ENCODE measurements at places on chromosomes 11 and 22.

DNA sequence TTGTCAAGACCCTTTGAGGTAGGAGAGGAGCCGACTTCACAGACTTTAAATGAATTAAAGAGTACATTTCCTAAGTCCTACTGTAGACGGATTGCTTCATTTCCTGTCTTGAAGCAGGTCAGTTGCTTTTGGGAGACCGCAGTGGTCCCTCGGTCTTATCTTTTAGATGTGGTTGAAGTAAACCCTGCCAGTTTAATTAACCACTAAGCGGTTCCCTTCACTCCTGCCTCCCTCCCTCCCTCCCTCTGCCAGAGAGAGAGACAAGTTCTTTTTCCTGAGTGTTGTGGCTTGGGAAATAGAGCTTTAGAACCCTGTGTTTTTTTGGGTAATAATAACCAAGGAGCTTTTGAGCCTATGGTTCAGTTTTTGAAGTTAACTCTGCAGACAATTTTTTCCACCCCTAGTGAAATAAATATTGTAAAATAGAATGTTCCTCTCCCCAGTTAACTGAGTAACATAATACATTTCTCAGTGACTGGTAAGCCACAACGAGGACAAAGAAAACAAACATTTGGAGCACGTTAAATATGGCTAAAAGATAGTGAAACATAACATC, 147.5 kb downstream of the LDLRAD3 start:
- no peak for DNase-seq

DNA sequence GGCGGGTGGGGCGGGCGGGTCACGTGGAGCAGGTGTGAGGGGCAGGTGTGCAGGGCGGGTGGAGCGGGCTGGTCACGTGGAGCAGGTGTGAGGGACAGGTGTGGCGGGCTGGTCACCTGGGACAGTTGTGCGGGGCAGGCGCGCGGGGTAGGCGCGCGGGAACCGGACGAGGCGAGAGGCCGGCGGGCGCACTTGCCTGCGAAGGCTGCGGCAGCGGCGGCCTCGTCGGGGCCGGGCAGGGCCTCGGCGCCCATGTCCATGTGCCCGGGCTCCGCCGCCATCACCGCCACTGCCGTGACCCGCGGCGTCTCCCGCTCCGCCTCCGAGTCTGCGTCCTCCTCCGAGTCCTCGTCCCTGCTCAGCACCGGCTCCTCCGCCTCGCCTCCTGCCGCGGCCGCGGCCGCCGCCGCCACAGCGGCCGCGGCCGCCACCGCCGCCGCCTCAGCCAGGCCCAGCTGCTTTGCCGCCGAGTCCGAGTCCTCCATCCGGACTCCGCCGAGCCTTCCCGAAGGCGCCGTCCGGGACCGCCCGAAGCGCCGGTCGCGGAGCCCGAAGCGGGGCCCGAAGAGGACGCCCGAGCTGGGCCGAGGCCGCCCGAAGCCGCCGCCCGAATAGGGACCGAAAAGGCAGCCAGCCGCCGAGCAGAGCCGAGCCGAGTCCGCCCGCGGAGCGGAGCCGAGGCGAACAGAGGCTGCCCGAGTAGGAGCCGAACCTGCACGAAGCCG, at the start of gene DEAF1:
Gene DEAF1 (minus strand): TSS at position 660 of the 725 bp plus-strand sequence. CDS start 175 bp downstream, at position 485.
- peak; percentile 100 for DNase-seq

- DNase-seq = no peak
These were observed 261.8 kb upstream of the MTNR1B start for GRCh38 chr11:92707665-92708064.

DNA sequence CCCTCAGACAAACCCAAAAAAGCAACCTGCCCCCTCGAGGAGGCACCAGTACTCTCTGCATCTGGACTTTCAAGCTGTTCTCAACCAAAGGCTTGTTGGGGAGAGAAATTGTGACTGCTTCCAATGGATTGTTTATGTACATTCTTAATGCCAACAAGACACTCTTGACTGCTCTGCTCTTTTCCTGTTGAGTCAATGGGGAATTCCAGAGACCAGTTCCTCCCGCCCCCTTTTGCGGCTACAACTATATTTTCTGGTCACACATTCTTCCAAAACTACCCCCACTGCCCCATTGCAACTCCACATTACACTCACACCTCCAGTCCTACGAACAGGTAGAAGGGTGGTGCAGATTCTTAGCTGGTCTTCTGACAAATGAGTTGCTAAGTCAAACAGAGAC, 187.0 kb downstream of the DSCAML1 start:
- DNase-seq = no peak

DNA sequence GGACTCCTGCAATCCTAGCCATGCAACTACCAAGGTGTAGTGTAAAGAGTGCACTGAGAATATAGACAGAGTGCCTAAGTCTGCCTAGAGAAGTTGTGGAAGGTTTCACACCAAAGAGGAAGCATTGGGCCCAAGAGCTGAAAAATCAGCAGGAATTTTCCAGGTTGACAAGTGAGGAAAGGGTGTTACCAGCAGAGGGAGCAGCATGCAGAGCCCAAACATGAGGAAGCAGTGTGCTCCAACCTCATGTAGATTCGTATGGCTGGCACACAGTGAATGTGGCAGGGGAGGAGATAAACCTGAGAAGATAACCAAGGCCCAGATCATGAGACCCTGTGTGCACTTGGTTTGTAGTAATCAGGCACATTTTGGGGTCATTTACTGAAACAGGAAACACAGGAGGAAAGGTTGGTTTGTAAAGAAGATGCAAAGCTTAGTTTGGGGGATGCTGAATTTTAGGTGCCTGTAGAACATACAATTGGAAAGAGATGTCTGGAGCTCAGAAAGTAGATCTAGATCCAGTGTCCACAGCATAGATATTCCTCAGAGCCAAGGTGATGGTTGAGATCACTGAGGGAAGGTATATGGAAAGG, 1.7 kb downstream of the HPX start:
- DNase-seq = no peak

- no peak for DNase-seq
These were observed 61.1 kb downstream of the WT1 start for GRCh38 chr11:32374261-32374711.

- no peak for DNase-seq
These were observed 9.6 kb upstream of the LDLRAD3 start for GRCh38 chr11:35934271-35934670.

DNA sequence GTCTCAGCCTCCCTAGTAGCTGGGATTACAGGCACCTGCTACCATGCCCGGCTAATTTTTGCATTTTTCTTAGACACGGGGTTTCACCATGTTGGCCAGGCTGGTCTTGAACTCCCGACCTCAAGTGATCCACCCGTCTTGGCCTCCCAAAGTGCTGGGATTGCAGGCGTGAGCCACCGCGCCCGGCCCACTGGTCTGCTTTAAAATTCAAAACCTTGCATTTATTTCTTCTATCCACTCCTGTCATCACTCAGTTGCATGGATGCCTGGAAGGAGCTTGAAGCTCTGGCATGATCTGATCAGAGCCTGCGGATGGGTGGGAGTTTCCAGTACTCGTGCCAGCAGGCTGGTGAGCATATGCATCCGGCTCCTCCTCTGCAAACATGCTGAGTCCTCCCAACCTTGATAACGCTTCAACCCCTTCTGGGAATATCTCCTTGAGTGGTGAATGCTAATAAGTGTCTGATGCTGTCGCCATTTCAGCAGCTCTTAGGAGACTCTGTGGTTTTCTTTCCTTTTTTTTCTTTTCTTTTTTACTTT, 39.6 kb downstream of the UBASH3B start:
- DNase-seq = no peak

GRCh38 chr11:67999201-67999629, 4.7 kb downstream of the UNC93B1 start:
- DNase-seq = no peak

DNA sequence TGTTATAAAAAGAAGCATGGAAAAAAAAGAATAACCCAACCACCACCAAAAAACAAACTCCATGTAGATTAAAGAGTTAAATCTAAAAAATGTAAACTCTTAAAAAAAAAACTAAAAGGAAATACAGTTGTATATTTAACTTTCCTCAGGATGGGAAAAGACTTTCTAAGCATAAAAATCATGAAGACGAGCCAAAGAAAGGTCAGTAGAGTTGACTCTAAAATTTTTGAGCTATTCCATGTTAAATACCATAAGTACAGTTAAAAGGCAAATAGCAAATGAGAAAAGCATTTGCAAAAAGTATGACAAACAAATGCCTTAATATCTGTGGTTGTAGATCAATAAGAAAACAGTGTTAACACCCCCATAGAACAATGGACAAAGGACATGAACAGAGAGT, 28.0 kb upstream of the C11orf96 start:
- no peak for DNase-seq

DNA sequence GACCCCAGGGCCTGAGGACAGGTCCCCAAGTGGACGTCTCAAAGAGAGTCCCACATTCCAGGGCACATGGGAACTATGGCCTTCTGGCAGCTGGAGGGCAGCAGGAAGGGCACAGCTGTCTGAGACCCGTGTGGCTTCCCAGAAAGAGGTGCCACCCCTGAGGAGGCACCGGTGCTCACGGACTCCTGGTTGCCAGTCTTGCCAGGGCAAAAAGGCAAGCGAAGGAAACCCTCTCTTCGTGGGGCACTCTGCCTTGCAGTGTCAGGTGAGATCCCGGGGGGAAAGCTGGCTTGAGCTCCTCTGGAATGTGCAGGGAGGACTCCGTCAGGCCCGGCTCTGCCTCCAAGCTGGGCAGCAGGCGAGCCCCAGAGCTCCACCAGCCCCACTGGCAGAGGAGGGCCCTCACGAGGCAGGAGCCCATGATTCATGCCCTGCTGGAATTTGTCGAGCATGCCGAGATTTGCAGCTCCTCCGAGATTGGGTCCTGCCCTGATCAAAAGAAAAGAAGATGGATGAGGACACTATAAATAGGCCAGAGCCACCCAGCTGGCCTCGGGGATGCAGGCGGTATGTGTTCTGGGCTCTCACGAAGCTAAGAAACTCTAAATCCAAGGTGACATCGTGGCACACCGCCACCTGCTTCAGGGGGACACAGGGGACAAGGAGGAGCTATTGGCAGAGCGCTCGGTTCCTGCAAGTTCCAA, 9.9 kb upstream of the CELSR1 start:
- DNase-seq = no peak

DNA sequence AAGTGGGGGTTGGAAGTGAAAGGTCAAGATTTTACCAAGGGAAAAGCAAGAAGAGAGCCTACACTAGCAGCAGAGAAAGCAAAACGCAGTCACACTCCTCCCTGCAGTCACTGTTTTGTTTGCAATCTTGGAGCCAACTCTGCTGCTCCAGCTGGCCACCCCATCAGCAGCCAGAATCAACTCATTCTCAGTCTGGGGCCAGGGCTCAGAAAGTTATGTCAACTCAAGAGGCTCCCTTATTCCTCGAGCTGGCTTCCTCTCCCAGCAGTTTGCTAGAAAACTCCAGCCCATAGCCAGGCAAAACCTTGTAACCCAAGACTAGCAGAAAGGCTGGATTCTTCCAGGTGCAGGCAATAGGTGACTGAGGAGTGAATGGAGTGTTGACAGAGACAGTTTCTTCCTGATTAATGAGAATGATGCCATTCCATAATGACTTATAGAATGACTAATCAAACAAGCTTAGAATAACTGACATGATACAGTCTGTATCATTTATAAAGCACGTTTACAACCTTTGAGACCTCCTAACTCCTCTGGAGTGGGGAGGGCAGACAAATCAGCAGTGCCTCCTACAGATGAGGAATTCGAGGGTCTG, 53.4 kb downstream of the P4HA3 start:
- DNase-seq = no peak

- DNase-seq = no peak
These were observed 2.7 kb upstream of the PLA2G3 start for GRCh38 chr22:31143038-31143437.

- no peak for DNase-seq
These were observed 5.3 kb downstream of the SMIM38 start for GRCh38 chr11:69161117-69161407.

GRCh38 chr11:59678118-59678812, 9.4 kb upstream of the PATL1 start:
- DNase-seq = no peak

- DNase-seq = no peak
These were observed 249.3 kb downstream of the KIRREL3 start for GRCh38 chr11:126751242-126751641.

- no peak for DNase-seq
These were observed 150.2 kb downstream of the BRD1 start for GRCh38 chr22:49677495-49677889.

DNA sequence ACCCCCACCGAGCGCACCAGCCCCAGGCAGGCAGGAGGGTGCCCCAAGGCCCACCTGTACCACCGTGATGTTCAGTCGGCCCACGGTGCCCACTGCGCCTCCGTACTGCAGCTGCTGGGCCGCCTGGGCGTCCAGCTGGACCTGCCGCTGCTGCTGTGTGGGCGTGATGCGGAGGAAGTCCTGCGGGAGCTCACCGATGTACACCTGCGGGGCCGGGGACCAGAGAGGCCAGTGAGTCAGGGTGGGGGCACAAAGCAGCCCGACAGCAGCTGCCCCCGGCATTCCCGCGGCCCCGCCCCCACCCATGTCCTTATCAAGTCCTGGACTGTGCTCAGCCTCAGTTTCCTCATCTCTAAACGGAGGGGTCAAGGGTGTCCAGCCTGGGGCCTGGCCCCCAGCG, 13.8 kb downstream of the TOLLIP start:
- no peak for DNase-seq

All from naive B cell (primary cell).